AG09309 (cell line): ENCODE measurements at places on chromosomes 3 and 15.

- no peak for DNase-seq
These were observed 166.4 kb downstream of the SUCNR1 start for GRCh38 chr3:152039887-152040286.

DNA sequence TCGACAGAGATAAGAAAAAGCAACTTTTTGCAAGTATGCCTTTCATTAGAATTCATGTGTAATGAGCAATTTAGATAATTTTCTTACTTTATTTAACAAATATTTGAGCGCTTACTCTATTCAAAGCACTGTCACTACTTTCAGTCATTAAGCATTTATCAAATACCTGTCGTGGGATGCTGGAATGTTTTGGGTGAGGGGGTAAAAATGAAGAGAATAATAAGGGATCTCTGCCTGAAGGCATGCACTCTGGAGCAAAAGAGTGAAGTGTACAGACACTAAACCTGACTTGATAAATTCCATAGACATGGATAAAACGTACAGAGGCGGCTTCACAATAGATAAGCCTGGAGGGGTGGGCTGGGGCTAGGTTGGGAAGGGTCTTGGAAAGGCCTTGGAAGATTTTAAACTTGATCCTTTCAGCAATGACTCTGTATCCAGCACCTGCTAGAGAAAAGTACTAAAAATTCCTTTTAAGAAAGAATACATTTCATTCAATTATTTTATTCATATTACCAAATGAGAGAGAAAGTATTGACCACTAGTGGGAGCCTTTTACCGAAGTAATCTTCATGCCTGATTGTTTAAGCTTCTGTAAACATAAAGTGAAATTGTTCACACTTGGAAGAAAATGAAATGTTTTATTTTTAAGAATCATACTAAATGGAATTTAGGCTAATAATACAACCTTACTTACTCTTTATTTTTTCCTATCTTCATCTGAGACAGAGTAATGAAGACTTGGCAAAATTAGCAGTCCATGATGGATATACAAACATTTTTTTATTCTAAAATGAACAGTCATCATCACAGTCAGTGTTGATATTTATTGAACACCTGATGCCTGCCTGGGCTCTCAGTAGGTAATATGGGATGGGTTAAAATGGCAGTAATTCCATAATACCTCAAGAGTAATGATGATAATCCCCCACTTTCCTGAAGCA is 113.2 kb downstream of the PPP2R3A start:
- DNase-seq = no peak

DNA sequence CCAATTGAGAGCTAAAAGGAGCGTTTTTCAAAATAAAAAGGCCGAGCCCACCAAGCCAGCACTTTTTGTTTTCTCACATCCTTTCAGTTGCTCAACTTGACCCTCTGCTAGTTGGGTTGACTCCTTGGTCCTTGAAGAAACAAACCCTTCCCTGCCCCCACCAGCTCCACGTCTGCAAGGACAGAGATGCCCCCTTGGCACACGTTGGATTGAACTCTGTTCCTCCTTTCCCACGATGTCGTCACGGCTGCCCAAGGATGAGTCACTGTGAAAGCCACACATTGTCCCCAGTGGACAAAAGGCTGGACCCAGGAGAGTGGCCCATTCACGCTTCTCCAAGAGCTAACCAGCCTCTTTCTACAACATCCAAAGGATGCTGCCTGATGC is 43.0 kb upstream of the SPATA12 start:
- no peak for DNase-seq

DNA sequence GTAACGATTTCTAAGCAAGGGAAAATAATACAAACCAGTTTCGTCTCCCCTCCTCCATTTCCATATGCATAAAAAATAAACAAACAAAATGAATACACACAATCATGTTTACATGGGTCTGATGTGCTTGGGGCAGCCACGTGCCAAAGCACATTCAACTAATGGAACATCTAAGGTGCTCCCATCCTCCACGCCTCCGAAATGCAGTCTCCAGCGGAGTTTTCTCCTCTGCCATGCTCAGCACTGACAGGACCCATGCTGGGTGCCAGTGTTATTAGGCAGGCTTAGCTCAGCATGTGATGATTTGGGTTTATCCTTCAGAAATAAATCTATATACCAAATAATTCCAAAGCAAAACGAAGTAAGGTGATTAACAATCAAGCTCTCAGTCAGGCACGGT is 337.3 kb upstream of the ATP10A start:
- no peak for DNase-seq

DNA sequence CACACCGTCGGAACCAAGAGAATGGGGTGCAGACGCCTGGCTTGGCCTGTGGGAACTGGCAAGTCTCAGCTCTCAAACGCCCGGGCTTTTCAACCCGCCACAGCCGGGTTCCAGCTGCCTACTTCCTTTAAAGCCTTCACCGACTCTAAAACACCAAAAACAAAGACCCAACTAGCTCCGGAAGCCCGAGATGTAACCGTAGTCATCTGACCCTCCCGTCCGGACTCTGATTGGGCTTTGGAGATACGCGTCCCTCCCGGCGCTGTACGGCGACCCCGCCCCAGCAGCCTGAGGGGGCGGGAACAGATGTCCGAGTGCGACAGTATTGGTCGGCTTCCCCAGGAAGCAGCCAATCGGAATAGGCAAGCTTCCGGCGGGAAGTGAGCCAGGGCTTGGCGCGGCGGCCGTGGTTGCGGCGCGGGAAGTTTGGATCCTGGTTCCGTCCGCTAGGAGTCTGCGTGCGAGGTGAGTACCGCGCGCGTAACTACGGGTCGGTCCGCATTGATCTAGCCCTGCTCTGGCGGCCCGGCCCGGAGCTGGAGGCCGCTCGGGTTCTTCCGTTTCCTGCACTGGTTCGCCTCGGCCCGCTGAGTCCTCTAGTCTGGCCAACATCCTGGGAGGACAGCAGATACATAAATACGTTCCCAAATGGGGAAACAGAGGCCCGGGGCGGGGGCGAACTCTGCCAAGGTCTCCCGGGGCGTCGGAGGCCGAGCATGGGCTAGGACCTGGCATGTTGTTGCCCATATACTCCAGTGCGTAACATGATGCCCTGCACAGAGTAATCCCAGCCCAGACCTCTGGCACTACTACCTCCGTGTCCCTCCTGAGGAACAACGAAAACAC is at the start of gene BLM:
TSS of gene BLM (plus strand) at position 371 of the 846 bp plus-strand sequence. CDS start 30,047 bp downstream, outside the sequence.
- peak; percentile 87 for DNase-seq

GRCh38 chr3:140442621-140443020 is 235.2 kb upstream of the TRIM42 start:
- no peak for DNase-seq

- no peak for DNase-seq
These were observed 90.6 kb downstream of the CRYGS start for GRCh38 chr3:186453531-186453930.

- no peak for DNase-seq
These were observed 199.6 kb downstream of the SLC9A9 start for GRCh38 chr3:143648708-143649107.

- peak; percentile 27 for DNase-seq
These were observed 108.1 kb downstream of the TPRA1 start for GRCh38 chr3:127482216-127483004.

- DNase-seq = no peak
These were observed 379.7 kb upstream of the PROK2 start for GRCh38 chr3:72164635-72164978.

GRCh38 chr3:45554006-45554666 is 40.4 kb upstream of the LIMD1 start:
- no peak for DNase-seq

GRCh38 chr3:77526573-77527113 is 486.7 kb downstream of the ROBO2 start:
- DNase-seq = no peak

GRCh38 chr3:186221760-186222378 is 113.0 kb upstream of the ETV5 start:
- DNase-seq = no peak

DNA sequence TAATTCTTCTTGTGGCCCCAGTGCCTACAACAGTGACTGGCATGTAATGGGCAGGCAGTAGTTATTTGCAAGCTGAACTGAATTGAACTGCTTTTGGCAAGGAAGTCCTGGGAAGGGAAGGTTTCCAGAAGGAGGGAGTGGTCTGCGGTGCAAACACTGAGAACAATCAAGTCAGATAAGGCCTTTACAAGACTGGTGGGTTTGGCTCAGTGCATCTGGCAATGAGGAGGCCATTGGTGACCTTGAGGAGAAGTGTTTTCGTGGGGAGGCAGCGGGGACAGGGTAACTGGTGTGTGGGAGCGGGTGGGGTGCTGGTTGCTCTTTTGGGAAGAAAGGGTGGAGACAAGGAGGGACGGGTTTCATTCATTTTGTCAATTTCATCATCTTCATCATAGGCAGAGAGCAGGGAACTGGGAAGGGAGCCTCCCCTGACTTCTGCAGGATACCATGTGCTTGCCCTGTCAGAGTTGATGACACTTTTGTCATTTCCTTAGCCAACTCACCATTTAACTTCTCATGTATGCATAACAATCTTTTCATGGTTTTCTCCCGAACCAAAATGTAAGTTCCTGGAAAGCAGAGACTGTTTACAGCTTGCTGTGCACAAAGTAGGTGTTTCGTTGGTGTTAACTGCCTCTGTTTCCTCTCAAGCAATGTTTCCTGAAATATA is 8.4 kb upstream of the EHD4 start:
- DNase-seq = no peak

DNA sequence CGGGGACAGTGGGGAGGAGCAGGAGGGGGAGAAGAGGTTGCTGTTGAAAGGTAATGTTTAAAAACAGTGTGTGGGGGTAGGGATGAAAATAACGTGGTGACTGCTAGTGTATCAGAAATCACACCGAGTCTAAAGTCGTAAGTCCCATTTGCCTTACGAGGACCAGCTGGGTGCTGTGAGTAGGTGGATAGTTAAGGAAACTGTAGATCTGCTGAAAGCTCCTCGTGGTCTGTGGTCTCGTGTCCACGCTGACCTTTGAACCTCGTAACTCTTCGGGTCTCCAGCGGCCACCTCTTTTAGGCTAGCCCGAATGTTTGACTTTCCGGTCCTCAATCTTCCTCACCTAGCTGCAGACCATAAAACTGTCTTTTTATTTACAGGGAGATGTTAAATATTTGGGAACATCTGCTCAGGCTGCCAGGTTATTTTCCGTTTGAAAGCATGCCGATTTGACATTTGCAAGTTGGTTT is 29.3 kb upstream of the ST3GAL6 start:
- no peak for DNase-seq

DNA sequence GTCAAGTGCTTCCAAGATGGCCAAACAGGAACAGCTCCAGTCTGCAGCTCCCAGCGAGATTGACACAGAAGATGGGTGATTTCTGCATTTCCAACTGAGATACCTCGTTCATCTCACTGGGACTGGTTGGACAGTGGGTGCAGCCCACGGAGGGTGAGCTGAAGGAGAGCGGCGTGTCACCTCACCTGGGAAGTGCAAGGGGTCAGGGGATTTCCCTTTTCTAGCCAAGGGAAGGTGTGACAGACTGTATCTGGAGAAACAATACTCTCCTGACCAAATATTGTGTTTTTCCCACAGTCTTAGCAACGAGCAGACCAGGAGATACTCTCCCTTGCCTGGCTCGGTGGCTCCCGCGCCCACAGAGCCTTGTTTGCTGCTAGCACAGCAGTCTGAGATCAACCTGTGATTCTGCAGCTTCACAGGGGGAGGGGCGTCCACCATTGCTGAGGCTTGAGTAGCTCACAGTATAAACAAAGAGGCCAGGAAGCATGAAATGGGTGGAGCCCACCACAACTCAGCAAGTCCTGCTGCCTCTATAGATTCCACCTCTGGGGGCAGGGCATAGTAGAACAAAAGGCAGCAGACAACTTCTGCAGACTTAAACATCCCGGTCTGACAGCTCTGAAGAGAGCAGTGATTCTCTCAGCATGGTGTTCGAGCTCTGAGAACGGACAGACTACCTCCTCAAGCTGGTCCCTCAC is 293.5 kb upstream of the SUCLG2 start:
- no peak for DNase-seq

- DNase-seq = no peak
These were observed 585.6 kb downstream of the TBL1XR1 start for GRCh38 chr3:176611703-176612102.

GRCh38 chr15:63483521-63484371 is 20.6 kb upstream of the USP3 start:
- DNase-seq = no peak

DNA sequence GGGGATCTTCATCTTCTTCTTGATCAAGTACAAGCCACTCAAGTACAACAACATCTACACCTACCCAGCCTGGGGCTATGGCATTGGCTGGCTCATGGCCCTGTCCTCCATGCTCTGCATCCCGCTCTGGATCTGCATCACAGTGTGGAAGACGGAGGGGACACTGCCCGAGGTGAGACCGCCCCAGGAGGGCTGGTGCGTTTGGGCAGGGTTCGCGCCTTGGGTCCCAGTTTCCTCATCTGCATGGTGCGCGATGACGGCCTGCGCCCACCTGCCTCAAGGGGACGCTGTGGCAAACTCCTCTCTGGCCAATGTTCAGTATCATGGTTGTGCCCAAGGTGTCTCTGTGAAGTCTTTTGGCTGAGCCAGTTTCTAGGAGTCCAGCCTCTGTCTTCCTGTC is 57.5 kb upstream of the SLC6A1 start:
- DNase-seq = no peak
